ENCODE measurements at places on chromosomes 3 and 15.

DNA sequence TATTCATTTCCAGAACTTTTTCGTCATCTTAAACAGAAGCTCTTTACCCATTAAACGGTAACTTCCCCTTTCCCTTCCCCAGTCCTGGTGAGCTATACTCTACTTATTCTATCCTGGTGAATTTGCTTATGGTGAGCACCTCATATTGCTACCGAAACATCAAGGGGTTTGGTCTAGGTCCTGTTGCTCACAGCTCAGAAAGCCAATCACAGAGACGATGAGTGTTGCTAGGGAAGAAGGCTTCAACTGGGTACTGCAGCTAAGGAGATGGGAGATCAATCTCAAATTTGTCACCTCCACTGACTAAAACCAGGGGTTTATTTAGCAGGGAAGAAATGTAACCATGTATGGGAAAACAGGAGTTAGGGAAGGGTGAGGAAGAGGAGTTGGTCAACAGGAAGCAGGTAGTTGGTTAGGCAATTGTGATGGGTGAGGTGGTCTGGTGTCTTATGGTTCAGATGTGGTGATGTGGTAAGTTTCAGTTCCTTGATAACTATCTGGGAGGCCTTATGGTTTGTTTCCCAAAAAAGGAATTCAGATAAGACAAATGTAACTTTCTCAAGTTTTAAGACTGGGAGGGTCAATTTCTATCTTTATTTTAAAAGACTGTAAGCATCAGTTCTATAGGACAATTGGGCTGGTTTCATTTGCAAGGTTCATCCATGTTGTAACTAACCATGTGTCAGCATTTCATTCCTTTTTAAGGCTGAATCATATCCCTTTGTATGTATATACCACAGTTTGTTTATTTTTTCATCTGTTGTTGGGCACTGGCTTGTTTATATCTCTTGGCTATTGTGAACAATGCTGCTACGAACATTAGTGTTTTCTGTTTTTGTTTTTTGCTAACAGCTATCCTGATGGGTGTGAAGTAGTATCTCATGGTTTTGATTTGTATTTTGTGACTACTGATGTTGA, 24.3 kb downstream of the ARHGAP11B start:
- no peak for DNase-seq

DNA sequence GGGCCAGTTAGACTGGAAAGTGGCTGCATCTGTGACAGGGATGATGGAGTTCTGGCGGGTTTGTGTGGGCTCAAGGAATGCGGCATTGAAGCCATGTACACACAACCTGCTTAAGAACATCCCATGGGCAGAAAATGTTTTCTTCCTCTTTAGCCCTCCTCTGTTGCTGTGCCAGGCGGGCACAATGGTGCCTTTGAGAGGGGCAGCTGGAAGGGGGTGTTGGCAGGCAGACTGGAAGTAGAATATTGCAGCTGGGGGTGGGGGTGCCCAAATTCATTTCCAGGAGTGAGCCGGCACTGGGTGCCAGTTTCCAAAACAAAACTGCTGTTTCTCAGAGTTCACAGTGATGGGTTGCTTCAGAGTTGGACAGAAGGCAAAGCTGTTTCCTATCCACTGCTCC, 91.8 kb upstream of the ETV5 start:
- DNase-seq = no peak

DNA sequence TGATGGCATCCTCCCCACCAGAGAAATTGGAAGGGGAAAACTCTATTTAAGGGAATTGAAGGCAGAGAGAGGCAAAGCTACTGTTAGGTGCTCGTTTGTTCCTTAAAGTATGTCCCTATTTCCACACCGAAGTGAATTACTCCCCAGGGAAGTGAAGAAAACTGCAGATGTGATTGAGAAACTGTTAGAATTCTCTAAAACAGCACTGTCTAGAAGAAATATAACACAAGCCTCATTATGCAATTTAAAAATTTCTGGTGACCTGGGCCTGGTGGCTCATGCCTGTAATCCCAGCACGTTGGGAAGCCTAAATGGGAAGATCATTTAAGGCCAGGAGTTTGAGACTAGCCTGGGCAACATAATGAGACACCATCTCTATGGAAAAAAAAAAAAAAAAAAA, 305.0 kb downstream of the SHQ1 start:
- DNase-seq = no peak

- DNase-seq = no peak
Observed at GRCh38 chr3:134326760-134327593, 47.3 kb downstream of the AMOTL2 start.

GRCh38 chr3:131526801-131527347, 24.1 kb upstream of the MRPL3 start:
- peak; percentile 69 for DNase-seq

DNA sequence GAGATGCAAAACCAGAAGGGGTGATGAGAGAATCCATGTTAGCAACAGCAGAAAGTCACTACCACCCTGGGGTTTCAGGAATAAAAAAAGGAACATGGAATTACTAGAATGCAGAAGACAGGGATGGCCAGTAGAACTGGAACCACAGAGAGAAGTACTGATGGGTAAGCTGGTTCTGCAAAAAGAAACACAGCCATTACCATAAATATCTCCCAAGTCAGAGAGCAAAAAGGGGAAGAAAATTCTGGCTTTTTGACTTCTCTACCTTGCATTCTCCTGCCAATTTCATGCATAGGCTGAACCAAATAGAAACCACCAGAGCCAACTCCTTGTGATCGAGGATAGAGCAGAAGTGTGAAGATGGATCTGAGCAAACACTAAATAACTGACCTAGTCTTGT, 550.4 kb upstream of the NAALADL2 start:
- DNase-seq = no peak

DNA sequence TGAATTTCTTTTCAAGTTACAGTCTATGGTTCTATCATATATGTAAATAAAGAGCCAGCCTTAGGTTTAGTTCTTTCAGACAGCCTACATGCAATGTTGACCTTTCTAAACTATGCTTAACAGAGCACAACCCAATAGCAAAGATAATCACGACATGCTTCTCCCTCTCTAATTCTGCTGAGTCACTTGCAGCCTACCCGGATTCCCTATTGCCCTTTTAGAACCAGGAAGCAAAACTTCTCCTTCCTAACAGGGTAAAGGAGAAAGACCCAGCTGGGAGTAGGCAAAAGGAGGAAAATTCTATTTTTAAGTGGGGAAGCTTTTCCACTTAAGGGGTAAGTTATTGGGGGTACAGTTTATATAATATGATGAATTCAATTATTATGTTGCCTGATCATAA, 79.3 kb downstream of the SLC7A14 start:
- DNase-seq = no peak

DNA sequence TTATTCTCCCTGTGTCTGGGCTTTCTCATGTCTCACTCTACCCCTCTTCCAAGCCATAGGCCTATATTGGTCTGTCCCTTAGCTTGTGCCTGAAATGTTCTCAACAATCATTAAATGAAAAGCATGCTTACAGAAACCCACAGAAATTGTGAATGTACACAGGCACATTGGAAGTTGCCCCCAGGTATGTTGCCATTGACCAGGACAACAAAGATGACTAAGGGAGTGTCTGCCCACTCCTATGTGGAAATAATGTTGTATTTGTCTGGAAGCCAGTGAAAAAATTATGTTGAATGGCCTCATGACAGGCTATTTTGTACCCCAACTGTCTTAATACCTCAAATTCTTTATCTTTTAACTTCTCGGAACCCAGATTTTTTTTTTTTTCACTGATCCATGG, 102.0 kb downstream of the TPRG1 start:
- no peak for DNase-seq

DNA sequence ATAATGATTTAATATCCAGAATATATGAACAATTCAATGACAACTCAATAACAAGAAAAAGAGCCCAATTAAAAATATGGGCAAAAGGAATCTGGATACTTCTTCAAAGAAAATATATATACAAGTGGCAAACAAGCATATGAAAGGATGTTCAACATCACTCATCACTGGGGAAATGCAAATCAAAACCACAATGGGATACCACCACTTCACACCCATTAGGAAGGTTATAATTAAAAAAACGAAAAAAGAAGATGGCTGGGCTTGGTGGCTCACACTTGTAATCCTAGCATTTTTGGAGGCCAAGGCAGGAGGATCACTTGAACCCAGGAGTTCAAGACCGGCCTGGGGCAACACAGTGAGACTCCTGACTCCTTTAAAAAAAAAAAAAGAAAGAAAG, 4.1 kb downstream of the CCDC12 start:
- no peak for DNase-seq

GRCh38 chr3:194405766-194406165, 6.7 kb upstream of the GP5 start:
- DNase-seq = no peak

GRCh38 chr3:128050597-128050996, 1.6 kb upstream of the SEC61A1 start:
- no peak for DNase-seq

DNA sequence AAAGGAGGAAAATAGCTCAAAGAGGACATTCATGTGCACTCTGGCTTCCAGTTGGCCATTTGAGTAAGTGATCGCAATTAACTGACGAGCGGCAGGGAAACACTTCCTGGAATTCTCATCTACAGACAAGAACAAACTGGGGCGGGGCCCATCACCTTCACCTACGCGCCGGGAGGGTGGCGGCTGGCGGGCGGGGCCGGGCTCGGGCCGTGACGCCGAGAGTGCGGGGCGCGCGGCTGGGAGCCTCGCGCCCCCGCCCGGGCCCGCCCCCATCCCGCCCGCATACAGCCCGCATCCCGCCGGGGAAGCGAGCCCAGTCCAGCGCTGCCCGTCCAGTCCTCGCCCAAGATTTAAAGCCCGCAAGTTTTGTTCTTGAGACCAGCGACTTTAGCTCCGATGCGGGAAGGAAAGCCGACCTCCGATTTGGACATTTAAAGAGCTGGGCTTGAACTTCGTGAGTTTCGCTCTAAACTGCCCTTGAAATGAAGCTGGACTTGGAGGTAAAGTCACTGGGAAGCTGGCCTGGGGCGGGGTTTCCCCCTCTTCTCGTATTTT, at the start of gene B3GNT5:
B3GNT5 (plus strand) TSS at position 281 of the 555 bp plus-strand sequence. CDS start 16,546 bp downstream, outside the sequence.
- no peak for DNase-seq

DNA sequence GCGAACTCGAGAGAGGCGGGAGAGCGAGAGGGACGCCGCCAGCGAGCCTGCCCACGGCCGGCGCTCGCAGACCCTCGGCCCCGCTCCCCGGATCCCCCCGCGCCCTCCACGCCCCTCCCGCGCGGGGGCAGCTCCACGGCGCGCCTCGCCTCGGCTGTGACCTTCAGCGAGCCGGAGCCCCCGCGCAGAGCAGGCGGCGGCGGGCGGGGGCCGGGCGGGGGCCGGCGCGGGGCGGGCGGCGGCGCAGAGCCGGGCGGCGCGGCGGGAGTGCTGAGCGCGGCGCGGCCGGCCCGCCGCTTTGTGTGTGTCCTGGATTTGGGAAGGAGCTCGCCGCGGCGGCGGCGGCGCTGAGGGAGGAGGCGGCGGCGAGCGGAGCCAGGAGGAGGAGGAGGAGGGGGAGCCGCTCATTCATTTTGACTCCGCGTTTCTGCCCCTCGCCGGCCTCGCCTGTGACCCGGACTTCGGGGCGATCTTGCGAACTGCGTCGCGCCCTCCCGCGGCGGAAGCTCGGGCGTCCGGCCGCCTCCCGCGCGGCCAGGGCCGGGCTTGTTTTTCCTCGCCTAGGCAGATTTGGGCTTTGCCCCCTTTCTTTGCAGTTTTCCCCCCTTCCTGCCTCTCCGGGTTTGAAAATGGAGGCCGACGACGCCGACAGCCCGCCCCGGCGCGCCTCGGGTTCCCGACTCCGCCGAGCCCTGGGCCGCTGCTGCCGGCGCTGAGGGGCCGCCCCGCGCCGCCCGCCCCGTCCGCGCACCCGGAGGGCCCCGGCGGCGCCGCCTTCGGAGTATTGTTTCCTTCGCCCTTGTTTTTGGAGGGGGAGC, 524 bp downstream of the IGF1R start:
- peak; percentile 49 for DNase-seq

DNA sequence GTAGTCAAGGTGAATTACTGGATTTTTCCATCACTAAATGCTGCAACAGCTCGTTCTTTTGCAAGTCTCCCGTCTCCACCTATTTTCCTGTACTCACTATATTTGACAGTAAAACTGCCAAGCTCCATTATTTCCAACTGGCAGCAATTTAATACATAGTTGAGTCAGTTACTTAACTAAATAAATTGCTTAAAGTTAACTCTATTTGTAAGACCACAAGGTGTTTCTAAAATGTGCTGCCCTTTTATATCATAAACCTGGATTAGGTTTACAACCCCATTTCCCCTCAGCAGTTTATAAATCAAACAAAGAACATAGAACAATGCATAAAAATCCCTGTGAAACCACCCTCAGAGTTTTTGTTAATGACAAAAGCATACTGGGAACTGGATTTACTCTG, 211.4 kb upstream of the DPH6 start:
- DNase-seq = no peak

DNA sequence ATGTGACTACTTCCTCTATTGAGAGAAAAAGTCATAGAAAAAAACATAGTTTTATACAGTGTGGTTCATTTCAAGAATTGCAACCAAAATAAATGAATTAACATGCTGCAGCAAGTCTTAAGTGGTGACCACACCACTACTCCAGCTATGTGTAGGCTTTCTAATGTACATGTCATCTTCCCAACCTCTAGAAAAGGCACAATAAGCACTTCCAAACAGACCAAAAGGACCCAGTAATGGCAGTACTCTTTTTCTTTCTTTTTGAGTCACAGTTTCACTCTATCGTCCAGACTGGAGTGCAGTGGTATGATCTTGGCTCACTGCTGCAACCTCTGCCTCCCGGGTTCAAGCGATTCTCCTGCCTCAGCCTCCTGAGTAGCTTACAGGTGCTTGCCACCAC, 219.3 kb upstream of the KBTBD8 start:
- no peak for DNase-seq

GRCh38 chr15:75760704-75761435, 48.2 kb upstream of the CSPG4 start:
- DNase-seq = no peak

DNA sequence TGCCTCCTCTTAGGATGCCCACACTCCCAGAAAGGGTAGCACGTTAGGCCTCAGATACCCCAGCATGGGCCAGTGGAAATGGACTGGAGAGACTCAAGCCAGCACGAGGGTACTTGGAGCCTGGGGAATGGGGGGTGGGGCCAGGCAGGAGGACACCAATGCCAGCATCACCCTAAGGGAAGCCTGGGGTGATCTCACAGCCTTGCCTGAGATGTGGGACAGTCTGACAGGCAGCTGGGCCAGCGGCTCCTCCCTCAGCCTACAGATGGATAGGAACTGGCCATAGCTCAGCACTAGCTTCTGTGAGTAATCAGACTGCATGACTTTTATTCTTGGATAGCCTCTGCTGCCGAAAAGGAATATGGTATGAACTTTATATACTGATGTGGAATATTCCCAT, 59.6 kb upstream of the MRPS22 start:
- peak; percentile 25 for DNase-seq

DNA sequence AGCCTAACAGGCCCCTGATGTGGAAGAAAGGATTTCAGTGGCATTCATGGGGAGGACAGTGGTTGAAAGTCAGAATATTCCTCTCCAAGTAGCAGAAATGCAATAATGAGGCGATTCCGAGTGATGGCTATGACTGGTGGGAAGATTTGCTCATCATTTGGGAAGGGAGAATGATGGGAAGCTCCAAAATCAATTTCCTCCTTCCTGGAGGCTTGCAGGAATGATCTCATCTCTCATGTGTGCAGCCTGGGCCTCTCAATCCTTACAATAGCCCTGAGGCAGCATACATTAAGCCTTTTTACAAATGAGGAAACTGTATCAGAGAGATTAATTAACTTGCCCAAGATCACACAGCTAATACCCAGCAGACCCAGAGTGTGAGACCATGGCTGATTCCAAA, 58.7 kb downstream of the BOC start:
- DNase-seq = no peak

- DNase-seq = no peak
Observed at GRCh38 chr15:70717237-70717793, 46.0 kb downstream of the UACA start.
